ENCODE measurements at places on chromosomes 2 and 18.

DNA sequence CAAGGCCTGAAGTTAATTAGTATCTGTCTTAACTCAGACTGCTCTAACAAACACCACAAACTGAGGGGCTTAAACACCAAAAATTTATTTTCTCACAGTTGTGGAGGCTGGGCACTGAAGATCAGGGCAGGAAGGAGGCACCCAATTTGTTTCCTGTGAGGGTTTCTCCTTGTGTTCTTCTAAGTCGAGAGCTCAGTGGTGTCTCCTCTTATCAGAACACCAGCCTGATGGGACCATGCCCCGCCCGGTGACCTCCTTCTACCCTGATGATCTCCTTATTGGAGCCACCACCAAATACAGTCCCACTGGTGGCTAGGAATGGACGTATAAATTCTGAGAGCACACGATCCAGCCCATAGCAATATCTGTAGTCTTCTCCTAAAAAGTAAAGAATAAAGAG, 20.5 kb downstream of the TMEM18 start:
- DNase-seq = no peak

DNA sequence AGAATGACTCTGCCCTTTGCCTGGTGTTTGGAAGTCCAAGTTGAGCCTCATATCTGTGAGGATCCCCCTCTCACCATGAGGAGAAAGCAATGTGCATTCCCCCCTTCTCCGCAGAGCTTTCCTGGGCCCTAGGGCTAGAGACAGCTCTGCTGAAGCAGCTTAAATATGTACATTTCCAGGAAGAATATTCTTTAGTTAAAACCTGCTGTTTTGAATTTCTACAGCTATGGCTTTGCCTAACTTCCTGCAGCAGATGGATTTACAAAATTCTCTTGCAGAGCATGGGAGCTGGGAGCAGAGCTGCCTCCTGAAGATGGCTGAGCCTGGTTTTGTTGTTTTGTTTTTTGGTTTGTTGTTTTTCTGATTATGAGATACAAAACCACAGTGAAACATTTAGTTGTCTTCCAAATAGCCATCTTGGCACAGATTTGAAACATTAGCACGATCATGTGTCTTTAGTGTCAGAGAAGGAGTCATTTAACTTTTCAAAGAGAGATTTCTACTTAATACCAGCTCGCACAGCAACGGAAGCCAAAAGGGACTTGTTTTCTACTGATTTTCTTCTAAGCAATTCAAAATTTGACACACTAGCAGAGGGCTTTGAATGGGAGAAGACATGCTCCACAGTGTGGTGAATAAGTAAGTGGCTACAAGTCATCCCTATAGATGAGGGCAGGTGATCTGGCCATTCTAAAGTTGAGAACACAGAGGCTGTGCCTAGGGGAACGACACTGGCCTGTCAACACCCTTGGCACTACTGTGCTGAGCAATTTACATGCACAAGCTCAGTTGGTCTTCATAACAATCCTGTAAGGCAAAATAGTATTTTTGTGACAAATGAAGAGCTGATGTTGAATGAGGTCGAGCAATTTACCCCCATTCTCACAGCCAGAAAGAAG, 222.6 kb downstream of the MREG start:
- no peak for DNase-seq

DNA sequence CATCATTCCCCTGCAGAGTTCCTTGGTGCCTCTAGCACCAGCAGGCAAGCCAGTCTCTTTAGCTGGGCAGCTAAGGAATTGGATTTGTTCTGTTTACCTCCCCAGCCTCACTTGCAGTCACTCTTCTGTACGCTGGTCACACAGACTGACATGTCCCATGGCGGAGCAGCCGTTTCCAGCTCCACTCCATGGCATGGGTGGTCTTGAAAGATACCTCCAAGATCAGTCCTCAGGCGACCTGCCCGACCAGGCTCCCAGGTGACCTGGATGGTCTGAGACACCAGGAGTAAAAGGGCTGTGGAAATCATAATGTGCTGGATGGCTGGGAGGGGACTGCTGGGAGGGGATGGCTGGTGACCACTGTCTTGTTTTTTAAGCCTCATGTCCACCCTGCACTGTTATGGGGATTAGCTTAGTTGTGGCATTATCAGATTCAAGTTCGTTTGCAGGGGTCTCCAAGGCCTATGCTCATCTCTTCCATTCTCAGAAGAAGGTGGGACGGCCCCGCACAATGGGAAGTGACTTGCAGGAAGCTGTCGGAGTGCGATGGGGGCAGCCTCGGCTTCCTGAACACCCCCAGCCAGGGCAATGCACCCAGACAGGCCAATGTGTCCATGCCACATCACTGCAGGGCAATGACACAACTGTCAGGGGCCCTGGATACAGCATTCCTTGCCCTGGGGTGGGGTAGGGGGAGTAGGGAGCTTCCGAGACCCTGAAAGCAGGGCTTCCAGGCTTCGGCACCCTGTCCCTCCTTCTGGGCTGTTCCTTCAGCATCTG, 156.1 kb upstream of the MYCN start:
- DNase-seq = no peak

- DNase-seq = no peak
Measured at GRCh38 chr2:212968284-212969081, 182.9 kb downstream of the IKZF2 start.

DNA sequence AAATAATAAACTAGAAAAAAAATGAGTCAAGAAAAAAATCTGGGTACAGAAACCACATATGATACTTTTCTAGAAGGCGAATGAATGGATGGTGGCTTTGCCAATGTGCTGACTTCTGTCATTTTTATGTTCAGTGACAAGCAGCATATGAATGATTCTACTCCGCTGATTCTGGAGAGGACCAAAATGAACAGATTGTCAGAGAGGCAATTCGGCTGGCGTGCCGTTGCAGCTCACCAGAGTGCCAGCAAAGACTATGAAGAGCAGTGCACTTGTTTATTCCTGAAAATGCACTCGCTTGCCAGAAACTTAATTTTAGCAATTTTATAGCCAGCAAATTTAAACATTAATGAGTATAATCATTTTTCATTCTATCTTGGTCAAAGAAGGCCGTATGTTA, 105.9 kb upstream of the NYAP2 start:
- DNase-seq = no peak

- no peak for DNase-seq
Measured at GRCh38 chr2:48016225-48017019, 110.1 kb upstream of the FBXO11 start.

DNA sequence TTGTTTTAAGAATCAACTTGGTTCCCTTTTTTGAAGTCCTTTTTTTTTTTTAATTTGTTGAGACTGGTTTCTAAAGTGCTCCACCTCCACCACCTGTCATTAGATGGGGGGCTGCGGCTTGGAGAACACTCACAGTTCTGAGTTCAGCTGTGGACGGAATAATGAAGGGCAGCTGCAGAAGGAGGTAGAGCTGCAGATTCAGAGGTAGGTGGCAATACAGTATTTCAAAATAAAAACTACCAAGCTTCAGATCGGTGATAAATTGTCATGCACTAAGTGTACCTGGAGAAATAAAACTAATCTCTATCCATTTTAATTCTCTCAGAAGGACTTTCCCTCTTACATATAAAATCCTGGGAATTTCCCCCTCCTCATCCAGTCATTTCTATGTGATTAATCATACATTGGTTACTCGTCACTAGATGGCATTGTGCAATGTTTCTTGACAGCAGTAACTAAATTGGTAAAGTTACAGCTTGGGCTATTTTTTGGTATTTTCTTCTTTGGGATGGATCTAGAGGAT, 81.1 kb upstream of the SLC39A10 start:
- peak; percentile 38 for DNase-seq

GRCh38 chr2:112149866-112150435, 11.8 kb downstream of the FBLN7 start:
- no peak for DNase-seq

DNA sequence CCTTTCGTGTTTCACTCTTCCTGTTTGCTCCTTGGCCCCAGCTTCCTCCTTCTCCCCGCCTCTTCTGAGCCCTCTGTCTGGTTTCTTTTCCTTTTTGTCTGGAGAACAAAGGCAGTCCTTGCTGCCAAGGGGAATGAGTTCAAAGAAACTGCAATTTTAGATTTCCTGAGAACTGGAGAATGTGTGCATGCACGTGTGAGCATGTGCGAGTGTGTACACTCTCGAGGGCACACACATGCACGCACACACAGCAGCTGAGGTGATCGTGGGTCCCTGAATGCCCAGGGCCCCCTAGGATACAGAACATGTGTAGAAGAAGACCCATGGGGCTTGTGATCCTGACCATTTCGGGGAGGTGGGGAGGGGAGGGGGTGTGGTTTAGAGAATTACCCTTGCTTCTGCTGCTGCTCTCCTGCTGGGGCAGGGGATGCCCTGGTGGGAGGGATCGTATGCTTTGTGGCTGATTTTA, 151.8 kb downstream of the DYSF start:
- no peak for DNase-seq

DNA sequence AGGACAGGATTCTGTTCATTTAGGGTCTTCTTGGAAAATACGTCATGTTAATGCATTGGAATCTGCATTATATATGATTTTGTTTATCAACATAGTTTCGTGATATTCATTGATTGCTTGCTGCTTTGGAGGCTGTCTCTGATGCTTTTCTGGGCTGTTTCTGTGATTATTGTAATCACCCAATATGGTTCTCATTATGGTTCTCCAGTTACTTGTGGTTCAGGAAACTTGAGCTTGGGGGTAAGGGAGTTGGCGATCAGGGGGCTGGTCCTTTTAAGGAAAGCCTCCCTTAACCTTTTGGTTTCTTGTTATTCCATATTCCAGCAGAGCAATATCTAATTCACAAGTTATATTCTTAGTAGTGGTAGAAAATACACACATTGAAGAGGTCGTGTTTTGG, 17.4 kb upstream of the STON1 start:
- DNase-seq = no peak

- no peak for DNase-seq
Measured at GRCh38 chr18:46311491-46311890, 207.3 kb downstream of the HAUS1 start.

DNA sequence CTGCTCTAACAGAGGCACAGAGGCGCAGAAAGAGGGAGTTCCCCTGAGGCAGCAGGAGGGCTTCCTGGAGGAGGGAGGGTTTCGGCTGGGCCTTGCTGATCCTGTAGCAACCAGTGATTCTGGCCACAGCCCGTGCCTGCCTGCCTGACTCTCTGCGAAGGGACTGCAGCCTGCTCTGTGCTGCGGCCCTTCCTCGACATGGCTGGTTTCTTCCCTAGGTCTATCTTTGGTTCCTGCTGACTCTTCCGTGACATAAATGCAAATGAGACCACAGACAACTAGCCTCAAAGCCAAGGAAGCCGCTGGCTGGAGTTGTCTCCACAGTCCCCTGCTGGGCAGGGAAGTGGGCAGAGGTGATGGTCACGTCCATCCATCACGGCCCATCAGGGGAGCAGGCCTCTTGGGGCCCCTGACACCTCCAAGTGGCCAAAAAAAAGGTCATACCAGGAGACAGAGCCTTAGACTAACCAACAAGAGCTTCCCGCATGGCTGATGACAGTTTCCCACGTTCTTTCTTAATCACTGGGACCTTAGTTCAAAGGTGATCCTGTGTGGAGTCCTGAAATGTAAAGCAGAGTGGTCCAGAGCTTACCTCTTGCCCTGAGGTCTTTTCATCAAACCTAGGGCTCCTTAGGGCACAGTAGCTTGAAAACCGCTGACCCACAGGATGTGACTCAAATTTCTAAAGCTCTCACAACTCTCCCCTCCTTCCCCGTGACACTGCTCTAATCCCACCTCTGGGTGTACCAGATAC, 55.3 kb downstream of the HS1BP3 start:
- peak; percentile 77 for DNase-seq

GRCh38 chr18:32386471-32386870, 84.2 kb downstream of the GAREM1 start:
- DNase-seq = no peak

DNA sequence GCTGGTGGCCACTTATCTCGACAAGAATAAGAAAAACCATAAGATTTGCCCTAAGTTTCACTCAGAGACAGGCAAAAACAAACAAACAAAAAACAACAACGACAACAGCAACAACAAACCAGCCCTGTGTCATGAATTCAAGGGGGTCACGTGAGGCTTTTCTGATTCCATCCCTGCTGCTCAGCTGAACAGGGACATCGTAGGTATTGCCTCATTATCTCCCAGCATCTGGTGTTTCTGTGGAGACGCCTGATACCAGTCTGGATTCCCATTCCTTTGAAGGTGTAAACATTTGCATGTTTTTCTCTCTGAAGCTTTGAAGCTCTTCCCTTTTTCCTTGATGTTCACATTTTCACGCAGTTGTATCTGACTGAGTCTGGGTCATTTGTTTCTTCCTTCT, 117.4 kb downstream of the KCNF1 start:
- no peak for DNase-seq

- DNase-seq = peak; percentile 18
Measured at GRCh38 chr2:37561615-37562569, 109.5 kb downstream of the CDC42EP3 start.

GRCh38 chr2:137910641-137911040, 53.6 kb upstream of the HNMT start:
- no peak for DNase-seq

- DNase-seq = no peak
Measured at GRCh38 chr2:112093216-112093615, 38.1 kb downstream of the TMEM87B start.

DNA sequence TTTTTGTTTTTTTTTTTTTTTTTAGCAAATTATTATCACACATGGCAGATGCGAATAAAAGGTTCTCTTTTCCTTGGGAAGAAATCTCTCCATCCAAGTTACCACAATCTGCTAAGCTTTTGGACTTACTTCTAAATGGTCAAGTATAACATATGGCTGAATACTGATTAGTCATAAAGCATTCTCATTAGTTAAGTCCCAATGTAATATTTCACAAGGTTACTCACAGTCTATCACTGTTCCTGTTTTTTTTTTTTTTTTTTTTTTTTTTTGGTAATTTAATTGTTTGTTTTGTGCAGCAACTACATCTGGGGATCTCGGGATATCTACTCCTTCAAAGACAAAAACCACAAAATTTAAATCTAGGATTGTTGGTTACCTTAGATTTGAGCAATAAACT, 771.7 kb downstream of the CPS1 start:
- DNase-seq = no peak

GRCh38 chr2:69278366-69278765, 108.7 kb downstream of the GFPT1 start:
- DNase-seq = no peak

GRCh38 chr2:17296686-17297085, 221.6 kb downstream of the RAD51AP2 start:
- no peak for DNase-seq

DNA sequence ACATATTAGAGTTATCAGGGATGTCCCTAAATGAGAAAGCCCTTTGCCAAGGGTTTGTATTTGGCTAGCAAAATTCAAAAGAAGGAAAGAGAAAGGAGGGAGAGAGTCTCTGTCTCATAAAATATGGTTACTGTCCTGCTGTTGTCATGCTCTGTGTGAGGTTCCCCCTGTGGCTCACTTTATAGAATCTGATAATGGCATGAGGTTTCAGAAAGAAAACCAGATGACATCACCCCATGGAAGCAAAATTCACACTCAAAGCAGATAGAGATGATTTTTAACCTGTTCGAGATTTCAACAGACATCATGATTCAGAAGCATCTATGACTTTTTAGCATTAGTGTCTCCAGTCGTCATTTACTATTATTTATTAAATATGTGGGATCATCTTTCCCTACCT, 165.0 kb upstream of the SESTD1 start:
- DNase-seq = no peak

- DNase-seq = no peak
Measured at GRCh38 chr2:27747827-27748352, 23.6 kb upstream of the MRPL33 start.

- no peak for DNase-seq
Measured at GRCh38 chr18:58194028-58194427, 150.0 kb downstream of the NEDD4L start.

- no peak for DNase-seq
Measured at GRCh38 chr2:47062681-47063537, 92.2 kb downstream of the STPG4 start.

GRCh38 chr2:9741110-9741509, 102.2 kb upstream of the TAF1B start:
- no peak for DNase-seq

- peak; percentile 57 for DNase-seq
Measured at GRCh38 chr2:65320042-65320725, 92.6 kb downstream of the ACTR2 start.

Measured in GM10248 (cell line).